ENCODE measurements at places on chromosomes 5 and 9. TPM values are rescaled to one million over a fixed set of nuclear protein-coding genes. Genes with fewer than 3 reads are reported as not detected.

Gene PCDHGA2
- total RNA-seq = 5.4 TPM

Gene IL5
- total RNA-seq = not detected

Gene GABBR2
- total RNA-seq = not detected

Gene PLPPR1
- total RNA-seq = 0.19 TPM

Gene PAPPA
- total RNA-seq = 5.0 TPM

Gene SPATA31A5
- total RNA-seq = not detected

Gene PLCXD3
- 1.1 TPM for total RNA-seq

Gene SLC46A2
- total RNA-seq = 0.26 TPM

Gene ARSI
- total RNA-seq = 20.6 TPM

Gene PTGDS
- total RNA-seq = 77.9 TPM

Gene TUT7
- total RNA-seq = 31.8 TPM

Gene PFN3
- not detected for total RNA-seq

Gene ZBTB5
- total RNA-seq = 20.4 TPM

- H3K4me1 ChIP-seq = peaks cover 3% of the 10 kb centered on the region
- H3K36me3 ChIP-seq = peaks cover 7% of the 10 kb centered on the region
- H3K27me3 ChIP-seq = no peaks in the 10 kb centered on the region
- no peak overlapping the region for H3K4me3 ChIP-seq
- DNase-seq = no peak
Observed at GRCh38 chr9:131629825-131630204, 84.5 kb downstream of the PRRT1B start.

GRCh38 chr9:135440620-135441019, 39.0 kb upstream of the PPP1R26 start:
- H3K27ac ChIP-seq = no peak overlapping the region
- no peaks in the 10 kb centered on the region for H3K36me3 ChIP-seq
- no peak for DNase-seq
- no peak overlapping the region for H3K4me3 ChIP-seq
- no peaks in the 10 kb centered on the region for H3K27me3 ChIP-seq

DNA sequence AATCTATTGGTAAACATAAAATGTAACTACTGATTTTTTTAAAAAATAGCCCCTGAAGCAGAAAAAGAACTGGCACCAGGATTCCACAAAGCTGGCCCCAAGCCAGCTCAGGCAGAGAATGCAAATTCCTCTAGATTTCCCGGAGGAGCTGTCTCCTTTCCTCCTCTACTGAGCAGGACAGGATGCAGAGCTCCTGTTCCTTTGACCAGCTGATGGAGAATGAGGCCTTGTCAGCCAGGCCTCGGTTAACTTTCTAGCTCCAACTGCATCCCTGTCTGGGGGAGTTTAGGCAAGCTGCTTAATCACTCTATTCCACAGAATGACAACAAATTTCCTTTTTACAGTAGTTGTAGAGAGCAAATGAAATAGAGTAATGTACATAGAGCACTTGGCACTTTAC, 155.5 kb downstream of the GNAQ start:
- H3K27ac ChIP-seq = no peak overlapping the region
- no peaks in the 10 kb centered on the region for H3K36me3 ChIP-seq
- H3K4me3 ChIP-seq = no peak overlapping the region
- peaks cover 8% of the 10 kb centered on the region for H3K4me1 ChIP-seq
- DNase-seq = no peak

GRCh38 chr9:137405677-137406081, 17.3 kb downstream of the EXD3 start:
- H3K4me3 ChIP-seq = no peak overlapping the region
- no peak overlapping the region for H3K27ac ChIP-seq
- no peak for DNase-seq
- H3K4me1 ChIP-seq = peaks cover 23% of the 10 kb centered on the region
- H3K36me3 ChIP-seq = no peaks in the 10 kb centered on the region

- H3K27me3 ChIP-seq = no peaks in the 10 kb centered on the region
- no peak overlapping the region for H3K4me3 ChIP-seq
- H3K27ac ChIP-seq = no peak overlapping the region
Observed at GRCh38 chr5:147805030-147805454, 22.5 kb upstream of the JAKMIP2 start.

- no peaks in the 10 kb centered on the region for H3K27me3 ChIP-seq
- peak; percentile 62 for DNase-seq
- no peaks in the 10 kb centered on the region for H3K36me3 ChIP-seq
Observed at GRCh38 chr5:73218552-73219171, 45.7 kb downstream of the TMEM174 start.

DNA sequence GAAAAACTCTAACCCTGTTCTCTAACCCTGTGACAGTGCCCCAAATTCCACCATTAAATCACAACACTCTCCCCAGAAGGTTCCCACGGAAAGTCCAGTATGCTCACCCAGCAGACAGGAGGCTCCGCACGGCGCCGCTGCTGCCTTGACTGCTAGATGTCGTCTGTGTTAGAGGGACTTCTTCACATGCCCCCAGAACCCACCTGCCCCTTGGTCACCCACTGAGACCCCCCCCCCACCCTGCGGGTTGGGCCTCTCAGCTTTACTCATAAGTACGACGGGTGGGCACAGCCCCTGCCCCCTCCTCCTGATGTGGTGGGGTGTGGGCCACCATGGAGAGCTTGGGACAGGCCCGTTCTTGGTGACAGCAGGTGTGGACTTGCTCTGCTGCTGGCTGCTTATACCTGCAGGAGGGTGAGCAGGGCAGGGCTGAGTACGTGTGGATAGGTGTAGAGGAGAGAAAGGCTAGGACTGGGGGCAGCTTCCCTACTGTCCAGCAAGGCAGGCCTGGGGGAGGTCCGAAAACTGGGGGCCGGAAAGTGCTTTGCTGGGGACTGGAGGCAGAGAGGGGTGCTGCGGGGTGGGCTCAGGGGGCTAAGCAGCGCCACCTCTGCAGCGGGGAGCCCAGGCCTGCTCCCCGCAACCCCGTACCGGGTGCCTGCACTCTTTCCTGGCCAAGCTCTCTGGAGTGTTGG, 57.5 kb upstream of the OLFM1 start:
- H3K36me3 ChIP-seq = no peaks in the 10 kb centered on the region
- no peaks in the 10 kb centered on the region for H3K4me1 ChIP-seq
- H3K27ac ChIP-seq = no peak overlapping the region
- no peak overlapping the region for H3K4me3 ChIP-seq
- H3K27me3 ChIP-seq = no peaks in the 10 kb centered on the region
- DNase-seq = no peak

- no peak for DNase-seq
- H3K4me3 ChIP-seq = peak overlapping the region; percentile 70
- peaks cover 35% of the 10 kb centered on the region for H3K4me1 ChIP-seq
- H3K36me3 ChIP-seq = peaks cover 13% of the 10 kb centered on the region
- no peaks in the 10 kb centered on the region for H3K27me3 ChIP-seq
Observed at GRCh38 chr9:127424676-127424999, 456 bp downstream of the ZNF79 start.

- H3K36me3 ChIP-seq = no peaks in the 10 kb centered on the region
- H3K4me1 ChIP-seq = no peaks in the 10 kb centered on the region
- no peak for DNase-seq
- no peak overlapping the region for H3K4me3 ChIP-seq
Observed at GRCh38 chr5:175343308-175343707, 100.7 kb downstream of the DRD1 start.

- H3K36me3 ChIP-seq = no peaks in the 10 kb centered on the region
- no peaks in the 10 kb centered on the region for H3K4me1 ChIP-seq
- no peak for DNase-seq
- no peak overlapping the region for H3K27ac ChIP-seq
- no peak overlapping the region for H3K4me3 ChIP-seq
- no peaks in the 10 kb centered on the region for H3K27me3 ChIP-seq
Observed at GRCh38 chr5:172611913-172612312, 29.1 kb upstream of the NEURL1B start.

- no peak overlapping the region for H3K27ac ChIP-seq
- peaks cover 22% of the 10 kb centered on the region for H3K4me1 ChIP-seq
- no peaks in the 10 kb centered on the region for H3K36me3 ChIP-seq
- peaks cover 14% of the 10 kb centered on the region for H3K27me3 ChIP-seq
Observed at GRCh38 chr5:79109527-79110492, 1.8 kb upstream of the BHMT start.

GRCh38 chr9:121286973-121287741, 19.2 kb downstream of the GSN start:
- peak overlapping the region; percentile 37 for H3K4me3 ChIP-seq
- H3K36me3 ChIP-seq = no peaks in the 10 kb centered on the region
- peaks cover 100% of the 10 kb centered on the region for H3K4me1 ChIP-seq
- H3K27me3 ChIP-seq = no peaks in the 10 kb centered on the region

GRCh38 chr5:102036927-102037326, 259.2 kb downstream of the SLCO4C1 start:
- no peaks in the 10 kb centered on the region for H3K36me3 ChIP-seq
- H3K27me3 ChIP-seq = no peaks in the 10 kb centered on the region
- DNase-seq = no peak
- no peak overlapping the region for H3K27ac ChIP-seq
- H3K4me1 ChIP-seq = no peaks in the 10 kb centered on the region

DNA sequence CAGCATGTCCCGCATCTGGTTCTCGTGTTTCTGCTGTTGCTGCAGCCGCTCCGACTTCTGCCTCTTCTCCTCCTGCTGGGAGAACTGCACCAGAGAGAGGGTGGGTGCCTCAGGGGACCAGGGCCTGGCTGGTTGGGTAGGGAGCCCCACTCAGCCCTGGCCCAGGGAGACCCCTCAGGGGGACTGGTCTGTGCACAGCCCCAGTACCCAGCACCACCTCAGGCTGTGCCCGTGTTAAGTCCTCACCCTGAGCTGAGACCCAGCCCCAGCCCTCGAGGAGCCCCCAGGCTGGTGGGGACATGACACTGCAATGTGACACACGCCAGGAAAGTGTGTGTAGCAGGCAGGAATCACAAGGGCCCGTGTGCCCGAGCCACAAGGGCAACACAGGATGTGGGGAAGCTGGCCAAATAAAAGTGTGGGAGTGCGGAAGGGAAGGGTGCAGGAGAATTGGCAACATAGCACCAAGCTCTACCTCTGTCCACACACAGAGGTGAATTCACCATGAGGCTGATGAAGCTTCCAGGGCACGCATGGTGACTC, 48.2 kb upstream of the FBXW11 start:
- H3K36me3 ChIP-seq = peaks cover 74% of the 10 kb centered on the region
- no peaks in the 10 kb centered on the region for H3K27me3 ChIP-seq
- H3K4me3 ChIP-seq = no peak overlapping the region
- no peak for DNase-seq

DNA sequence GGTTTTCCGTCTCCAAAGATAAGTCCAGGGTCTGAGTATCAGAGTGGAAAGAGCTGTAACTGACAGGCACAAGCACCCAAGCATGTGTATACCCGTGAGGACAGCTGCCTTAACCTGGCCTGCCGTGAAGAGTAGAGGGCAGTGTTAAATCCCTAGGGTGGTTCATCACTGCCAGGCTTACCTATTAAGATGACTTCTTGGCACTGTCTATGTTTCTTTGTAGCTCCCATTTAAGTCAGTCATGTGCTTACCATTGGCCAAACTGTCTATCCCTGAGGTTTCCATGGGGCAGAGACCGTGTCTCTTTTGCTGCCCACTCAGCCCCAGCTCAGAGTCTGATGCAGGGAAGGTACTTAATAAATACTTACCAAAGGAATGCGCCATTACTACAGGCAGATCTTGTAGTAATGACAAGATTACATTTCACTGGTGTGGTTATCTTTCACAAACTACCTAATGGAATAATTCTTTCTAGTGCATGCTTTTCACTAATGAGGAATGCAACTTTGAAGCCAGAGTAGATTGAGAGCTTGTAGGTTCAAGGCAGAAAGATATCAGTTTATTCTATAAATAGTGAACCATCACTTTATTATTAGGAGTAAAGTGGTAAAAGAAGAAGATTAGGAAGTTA, 64.2 kb downstream of the SNX24 start:
- DNase-seq = no peak
- no peaks in the 10 kb centered on the region for H3K27me3 ChIP-seq
- H3K4me3 ChIP-seq = no peak overlapping the region

DNA sequence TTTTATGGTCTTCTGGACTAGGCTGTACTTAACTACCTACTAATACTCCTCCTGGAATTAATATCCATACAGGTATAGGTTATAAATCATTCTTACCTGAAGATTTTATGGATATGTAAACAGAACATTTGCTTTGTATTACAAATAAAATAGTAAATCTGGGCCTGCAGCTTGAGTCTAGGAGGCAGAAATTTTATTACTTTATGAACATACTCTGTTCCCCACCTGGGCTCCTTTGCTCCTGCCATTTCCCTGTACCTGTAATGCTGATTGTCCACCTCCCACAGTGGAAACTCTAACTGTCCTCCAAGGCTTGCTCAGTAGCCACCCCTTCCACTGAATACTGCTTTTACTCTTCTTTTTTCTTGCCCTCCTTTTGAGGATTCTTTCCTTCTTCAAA, 108.0 kb downstream of the PAM start:
- H3K27ac ChIP-seq = peak overlapping the region; percentile 90
- H3K27me3 ChIP-seq = no peaks in the 10 kb centered on the region
- DNase-seq = no peak
- H3K4me3 ChIP-seq = no peak overlapping the region

DNA sequence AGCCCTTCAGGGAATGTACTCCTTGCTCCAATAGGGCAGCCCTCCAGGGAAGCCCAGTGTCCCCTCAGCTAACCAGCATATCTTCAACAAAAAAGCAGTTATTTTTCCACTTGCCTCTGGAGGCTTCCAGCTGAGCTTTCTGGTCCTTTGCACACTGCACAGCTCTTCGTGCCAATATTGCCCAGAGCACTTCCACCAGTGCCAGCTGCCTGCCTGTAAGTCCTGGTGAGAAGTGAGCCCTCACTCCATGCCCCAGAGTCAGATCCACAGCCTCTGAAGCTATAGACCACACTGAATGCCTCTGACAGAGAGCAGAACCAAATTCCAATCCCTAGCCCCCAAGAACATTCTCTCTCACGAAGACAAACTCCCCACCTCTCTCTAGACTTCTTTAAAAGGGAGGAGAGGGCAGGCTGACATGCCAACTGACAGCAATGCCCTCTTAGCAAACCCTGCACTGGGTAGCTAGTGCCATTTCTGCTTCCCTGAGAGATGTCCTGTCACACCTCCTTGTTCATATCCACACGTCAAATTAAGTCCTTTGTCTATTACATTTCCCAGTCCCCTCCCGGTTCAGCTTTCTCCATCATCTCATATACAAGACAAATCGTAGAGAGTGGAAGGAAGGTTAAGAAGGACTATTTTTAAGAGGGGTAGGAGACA, 12.7 kb upstream of the HEXB start:
- H3K36me3 ChIP-seq = no peaks in the 10 kb centered on the region
- H3K4me3 ChIP-seq = no peak overlapping the region
- no peaks in the 10 kb centered on the region for H3K27me3 ChIP-seq
- peaks cover 18% of the 10 kb centered on the region for H3K4me1 ChIP-seq

- no peaks in the 10 kb centered on the region for H3K27me3 ChIP-seq
- no peaks in the 10 kb centered on the region for H3K4me1 ChIP-seq
- H3K36me3 ChIP-seq = no peaks in the 10 kb centered on the region
- H3K27ac ChIP-seq = no peak overlapping the region
Observed at GRCh38 chr9:9410736-9411135, 1202.1 kb downstream of the PTPRD start.
